PC-9 (cell line): ENCODE measurements at places on chromosomes 13 and 19. TPM values are rescaled to one million over a fixed set of nuclear protein-coding genes. Genes with fewer than 3 reads are reported as not detected.

Gene ZNF100
- 7.7 and 8.1 TPM in 2 replicates for total RNA-seq

Gene ZNF382
- total RNA-seq = 0.55 TPM in 1 of 2 replicates, not detected in the other

Gene HPN
- 12.3 and 19.2 TPM in 2 replicates for total RNA-seq

Gene NANOS3
- total RNA-seq = 1.7 and 2.1 TPM in 2 replicates

- no peaks in the 10 kb centered on the region for H3K27me3 ChIP-seq
- no peak for DNase-seq
- no peak overlapping the region for H3K4me3 ChIP-seq
- no peaks in the 10 kb centered on the region for H3K4me1 ChIP-seq
- no peak overlapping the region for H3K27ac ChIP-seq
These were observed 121.2 kb downstream of the PCCA start for GRCh38 chr13:100209857-100210825.

DNA sequence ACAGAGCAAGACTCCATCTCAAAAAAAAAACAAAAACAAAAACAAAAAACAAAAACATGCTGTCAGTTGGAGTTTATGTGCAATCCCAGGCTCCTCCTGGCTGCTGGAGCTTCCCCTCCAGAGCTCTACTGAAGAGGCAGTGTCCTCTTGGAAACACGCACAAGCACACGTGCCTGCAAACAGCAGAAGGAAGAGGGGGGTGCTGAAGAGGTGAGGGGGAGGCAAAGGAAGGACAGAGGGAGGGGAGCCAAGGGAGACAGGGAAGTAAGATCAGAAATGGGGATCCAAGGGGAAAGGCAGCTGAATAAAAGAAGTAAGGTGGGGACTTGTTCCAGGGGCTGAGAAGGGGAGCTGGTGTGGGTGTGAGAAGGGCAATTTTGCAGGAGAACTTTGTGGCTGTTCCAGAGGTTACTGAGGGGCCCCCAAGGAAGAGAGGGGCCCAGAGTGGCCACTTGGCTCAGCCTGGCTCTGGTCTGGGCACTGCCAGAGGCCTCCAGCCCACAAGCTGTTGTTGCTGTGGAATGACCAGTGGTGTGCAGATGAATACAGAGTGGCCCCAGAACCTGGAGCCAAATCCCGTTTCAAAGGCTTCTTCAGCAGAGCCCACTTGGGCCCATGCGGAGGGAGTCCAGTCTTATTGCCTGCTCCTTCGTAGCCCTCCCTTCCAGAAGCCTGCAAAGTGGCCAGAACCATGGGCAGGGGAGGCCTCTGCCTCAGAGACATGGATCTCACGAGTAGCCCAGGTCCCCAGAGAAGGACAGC lies 34.4 kb downstream of the LYL1 start:
- no peak overlapping the region for H3K4me3 ChIP-seq
- H3K36me3 ChIP-seq = no peaks in the 10 kb centered on the region
- peaks cover 65% of the 10 kb centered on the region for H3K27me3 ChIP-seq
- no peaks in the 10 kb centered on the region for H3K4me1 ChIP-seq

DNA sequence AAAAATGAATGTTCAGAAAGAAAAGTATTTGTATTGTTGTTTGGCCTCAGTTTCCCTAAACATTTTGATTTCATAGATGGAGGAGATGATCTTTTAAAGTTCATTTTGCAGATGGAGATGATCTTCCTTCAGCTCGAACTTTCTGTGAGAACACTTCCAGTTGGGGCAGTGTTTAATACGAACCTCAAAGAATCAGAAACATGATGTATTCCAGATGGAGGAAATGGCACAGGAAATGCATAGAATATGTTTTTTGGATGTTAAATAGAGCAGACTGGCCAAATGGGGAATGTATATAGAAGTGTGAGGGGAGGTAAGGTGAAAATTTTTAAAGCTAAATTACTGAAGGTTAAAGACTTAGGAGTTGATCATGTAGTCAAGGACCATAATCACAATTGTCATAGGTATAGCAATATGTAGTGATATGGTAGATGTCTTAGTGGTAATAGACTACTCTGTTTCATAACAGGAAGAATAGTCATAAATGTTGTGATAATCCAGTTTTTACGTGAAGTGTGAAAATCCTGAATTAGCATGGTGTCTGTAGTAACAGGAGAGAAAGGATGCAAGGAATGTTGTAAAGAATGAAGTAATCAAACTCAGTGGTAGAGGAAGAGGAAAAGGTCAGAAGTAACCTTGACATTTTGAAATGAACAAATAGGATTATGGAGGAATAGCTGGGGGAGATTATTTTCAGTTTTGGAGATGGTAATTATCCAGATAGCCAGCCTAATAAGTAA lies 5.1 kb downstream of the RAP2A start:
- DNase-seq = peak; percentile 32
- no peak overlapping the region for H3K27ac ChIP-seq
- no peak overlapping the region for H3K4me3 ChIP-seq

- DNase-seq = no peak
- H3K4me1 ChIP-seq = no peaks in the 10 kb centered on the region
- no peak overlapping the region for H3K4me3 ChIP-seq
- no peaks in the 10 kb centered on the region for H3K36me3 ChIP-seq
- H3K27ac ChIP-seq = no peak overlapping the region
- no peaks in the 10 kb centered on the region for H3K27me3 ChIP-seq
These were observed 110.1 kb upstream of the RXFP2 start for GRCh38 chr13:31629085-31629780.

DNA sequence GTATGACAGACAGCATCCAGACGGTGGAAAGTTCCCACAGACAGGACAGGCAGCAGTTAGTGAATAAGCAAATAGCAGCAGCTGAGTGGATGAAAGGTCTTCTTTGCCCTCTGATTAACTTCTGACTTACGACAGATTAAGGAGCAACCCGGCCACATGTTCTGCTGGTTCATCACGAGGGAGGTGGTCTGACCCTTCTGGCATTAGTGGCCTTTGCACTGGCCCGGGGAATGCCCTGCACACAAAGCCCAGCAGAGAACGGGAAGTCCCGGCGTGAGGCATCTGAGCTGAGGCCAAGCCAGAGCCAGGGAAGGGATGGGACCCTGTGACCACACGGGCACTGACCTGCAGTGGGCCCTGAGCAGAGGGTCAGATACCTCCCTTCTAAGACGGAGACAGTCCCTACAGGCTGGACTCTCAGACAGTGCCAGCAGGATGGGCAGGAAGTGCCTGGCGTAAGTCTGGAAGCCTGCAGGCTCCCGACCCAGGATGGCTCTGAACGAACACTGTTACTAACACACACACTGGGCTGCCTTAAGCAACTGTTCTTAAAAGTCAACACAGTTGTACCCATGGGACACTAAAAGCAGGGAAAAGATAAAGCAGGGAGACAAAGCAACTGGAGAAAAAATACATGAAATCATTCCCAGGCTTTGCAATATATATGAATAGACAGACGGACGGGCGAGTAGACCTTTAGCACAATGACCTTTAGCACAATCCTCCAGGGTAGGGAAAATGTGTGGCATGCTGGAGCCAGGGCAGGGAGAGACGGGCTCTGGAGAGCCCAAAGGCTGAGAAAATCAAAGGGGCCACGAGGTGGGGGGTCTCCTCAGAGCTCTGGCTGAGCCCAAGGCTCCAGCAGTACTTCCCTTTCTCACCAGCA lies 6.3 kb downstream of the C19orf12 start:
- H3K27me3 ChIP-seq = no peaks in the 10 kb centered on the region
- H3K36me3 ChIP-seq = no peaks in the 10 kb centered on the region

- no peak overlapping the region for H3K27ac ChIP-seq
- no peak for DNase-seq
- H3K36me3 ChIP-seq = no peaks in the 10 kb centered on the region
- no peak overlapping the region for H3K4me3 ChIP-seq
- H3K27me3 ChIP-seq = no peaks in the 10 kb centered on the region
These were observed 76.2 kb downstream of the C13orf42 start for GRCh38 chr13:51034906-51035305.

GRCh38 chr19:34274827-34275625 lies 20.7 kb downstream of the GARRE1 start:
- peaks cover 7% of the 10 kb centered on the region for H3K4me1 ChIP-seq
- H3K27ac ChIP-seq = peak overlapping the region; percentile 20; the same call in 1 of the 2 replicates
- H3K27me3 ChIP-seq = no peaks in the 10 kb centered on the region
- peak; percentile 56 for DNase-seq

GRCh38 chr13:92843549-92843948 lies 383.1 kb upstream of the GPC6 start:
- H3K4me3 ChIP-seq = no peak overlapping the region
- no peaks in the 10 kb centered on the region for H3K36me3 ChIP-seq
- H3K27me3 ChIP-seq = no peaks in the 10 kb centered on the region
- no peaks in the 10 kb centered on the region for H3K4me1 ChIP-seq
- DNase-seq = no peak
- no peak overlapping the region for H3K27ac ChIP-seq

DNA sequence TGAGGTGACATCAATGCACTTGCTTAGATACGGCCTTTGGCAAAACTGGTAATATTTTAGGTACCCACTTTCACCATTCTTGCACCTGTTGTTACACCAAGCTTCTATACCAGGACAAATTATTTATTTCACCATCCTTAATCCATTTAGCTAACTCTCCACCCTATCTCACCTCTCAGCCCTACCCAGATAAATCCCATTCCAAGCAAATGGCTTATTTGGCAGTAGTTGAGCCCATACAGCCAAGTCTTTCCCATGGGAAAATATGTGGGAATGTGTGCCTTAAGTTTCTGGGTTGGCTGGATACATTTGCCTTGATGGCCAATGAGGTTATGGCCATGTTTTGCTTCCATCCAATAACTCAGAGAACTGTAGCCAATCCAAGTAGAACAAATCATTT lies 551.9 kb downstream of the GPC6 start:
- H3K27me3 ChIP-seq = no peaks in the 10 kb centered on the region
- no peak overlapping the region for H3K4me3 ChIP-seq
- no peak overlapping the region for H3K27ac ChIP-seq
- H3K4me1 ChIP-seq = no peaks in the 10 kb centered on the region

DNA sequence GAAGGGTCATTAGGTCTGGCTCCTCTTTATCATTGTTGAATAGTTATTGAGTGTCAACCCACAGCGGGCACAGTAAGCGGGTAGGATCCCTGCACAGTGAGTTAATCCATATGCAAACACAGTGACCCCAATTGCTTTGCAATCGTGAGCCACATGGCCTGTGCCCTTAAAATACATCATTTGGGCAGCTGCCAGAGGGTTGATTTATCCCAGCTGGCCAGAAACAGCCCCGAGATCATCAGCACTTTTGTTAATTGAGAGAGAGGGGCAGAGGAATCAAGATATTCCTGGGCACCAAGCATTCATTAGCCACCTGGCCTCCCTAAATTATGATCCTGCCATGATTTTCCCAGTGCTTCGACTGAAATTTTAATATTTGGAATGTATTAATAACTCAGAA lies 9.8 kb upstream of the CNMD start:
- H3K27ac ChIP-seq = no peak overlapping the region
- no peak for DNase-seq
- no peaks in the 10 kb centered on the region for H3K4me1 ChIP-seq
- H3K4me3 ChIP-seq = no peak overlapping the region
- no peaks in the 10 kb centered on the region for H3K36me3 ChIP-seq

DNA sequence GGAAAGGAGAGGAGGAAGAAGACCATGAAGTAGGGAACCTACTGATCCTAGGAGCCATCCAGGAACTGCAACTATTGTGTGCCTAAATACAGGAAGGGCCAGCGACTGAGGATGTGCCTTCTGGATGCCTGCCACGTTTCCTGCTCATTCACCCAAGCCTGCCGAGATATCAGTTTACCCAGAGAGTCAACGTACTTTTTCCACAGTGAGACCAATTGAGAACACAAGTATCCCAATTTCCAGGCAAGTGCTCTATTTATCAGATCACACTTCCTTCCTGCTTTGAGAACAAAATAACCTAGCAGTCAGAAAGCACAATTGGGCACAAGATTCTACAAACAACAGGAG lies 122.4 kb downstream of the AKAP11 start:
- H3K27ac ChIP-seq = no peak overlapping the region
- no peak overlapping the region for H3K4me3 ChIP-seq
- no peaks in the 10 kb centered on the region for H3K27me3 ChIP-seq
- H3K4me1 ChIP-seq = no peaks in the 10 kb centered on the region; the same call in 1 of the 2 replicates
